ENCODE measurements at places on chromosomes 3 and 15. TPM values are rescaled to one million over a fixed set of nuclear protein-coding genes. Genes with fewer than 3 reads are reported as not detected.

The HIGD2B gene
- total RNA-seq = not detected

The CPLX3 gene
- total RNA-seq = not detected

The DOCK3 gene
- 0.03 TPM for total RNA-seq

The CKMT1B gene
- 54.5 TPM for total RNA-seq

The CP gene
- not detected for total RNA-seq

The CRABP1 gene
- total RNA-seq = not detected

The CAMKV gene
- total RNA-seq = not detected

The CRYGS gene
- total RNA-seq = 1.1 TPM

The ZDHHC19 gene
- total RNA-seq = not detected

The LAMB2 gene
- 153 TPM for total RNA-seq

The STRC gene
- total RNA-seq = not detected

The IGSF11 gene
- total RNA-seq = not detected

The EXD1 gene
- not detected for total RNA-seq

The WWTR1 gene
- total RNA-seq = 23.6 TPM

The PYGO1 gene
- total RNA-seq = 7.5 TPM

The ZMYND10 gene
- 0.44 TPM for total RNA-seq

The TBC1D2B gene
- 28.7 TPM for total RNA-seq

The ZNF148 gene
- total RNA-seq = 23.5 TPM

The MUC13 gene
- not detected for total RNA-seq

The ARL6 gene
- total RNA-seq = 7.9 TPM

The GABRR3 gene
- not detected for total RNA-seq

The AP3B2 gene
- 0.63 TPM for total RNA-seq

The CYP8B1 gene
- total RNA-seq = not detected

The EFHB gene
- 0.24 TPM for total RNA-seq

The THBS1 gene
- 2,996 TPM for total RNA-seq

The GRAMD1C gene
- total RNA-seq = 2.3 TPM

The SNAP23 gene
- 65.6 TPM for total RNA-seq

The POPDC2 gene
- total RNA-seq = 0.39 TPM

The P2RY12 gene
- total RNA-seq = not detected

The COMMD2 gene
- total RNA-seq = 32.2 TPM

The KNL1 gene
- 32.8 TPM for total RNA-seq

The TIMP4 gene
- 0.14 TPM for total RNA-seq

The TUSC7 gene
- not detected for total RNA-seq

The FBXO45 gene
- total RNA-seq = 17.9 TPM

The STOML1 gene
- 18.3 TPM for total RNA-seq

The ZNF80 gene
- not detected for total RNA-seq

The DNAH12 gene
- under 0.01 TPM for total RNA-seq

The TBC1D5 gene
- total RNA-seq = 46.3 TPM

The MOBP gene
- total RNA-seq = not detected

The CHRD gene
- not detected for total RNA-seq

The SNX22 gene
- total RNA-seq = 0.07 TPM

The GDPGP1 gene
- total RNA-seq = 1.3 TPM

The THRB gene
- total RNA-seq = 3.1 TPM

The OXTR gene
- total RNA-seq = 0.63 TPM

The MKRN3 gene
- 0.28 TPM for total RNA-seq

The EPB42 gene
- not detected for total RNA-seq

The PPP4R2 gene
- total RNA-seq = 47.3 TPM

The PARP6 gene
- total RNA-seq = 52.2 TPM

The SOX14 gene
- not detected for total RNA-seq

The ZCWPW2 gene
- 0.18 TPM for total RNA-seq

The LRRK1 gene
- total RNA-seq = 13.7 TPM

The CTDSPL gene
- total RNA-seq = 54.7 TPM

The MITF gene
- total RNA-seq = 1.8 TPM

The TMEM39A gene
- 26.2 TPM for total RNA-seq

The ADCY5 gene
- 0.14 TPM for total RNA-seq

Data from foreskin keratinocyte (primary cell).